ENCODE measurements at places on chromosomes 6 and 20.

DNA sequence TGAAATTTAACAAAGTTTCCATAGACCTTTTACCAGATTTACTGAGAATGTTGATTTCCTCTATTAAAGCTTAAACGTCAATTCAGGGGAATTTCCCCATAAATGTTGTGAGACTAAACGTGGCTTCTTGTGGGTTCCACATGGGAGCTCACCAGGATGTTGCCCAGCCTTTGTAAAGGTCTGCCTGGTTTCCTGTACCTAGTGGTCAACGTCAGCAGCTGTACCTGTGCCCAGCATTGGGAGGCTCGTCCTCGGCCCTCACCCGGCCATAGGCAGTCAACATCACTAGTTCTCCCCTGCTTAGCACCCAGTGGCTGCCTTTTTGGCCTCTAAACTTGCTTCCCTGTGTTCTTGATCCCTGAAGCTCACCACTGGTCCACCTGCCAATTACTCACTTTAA is 22.1 kb upstream of the CD83 start:
- H3K4me1 ChIP-seq = no peaks in the 10 kb centered on the region
- no peaks in the 10 kb centered on the region for H3K36me3 ChIP-seq
- DNase-seq = no peak
- no peaks in the 10 kb centered on the region for H3K27me3 ChIP-seq

GRCh38 chr6:155011809-155012291 is 16.7 kb downstream of the TIAM2 start:
- no peak for DNase-seq
- no peak overlapping the region for H3K27ac ChIP-seq
- no peak overlapping the region for H3K4me3 ChIP-seq
- H3K4me1 ChIP-seq = no peaks in the 10 kb centered on the region
- H3K36me3 ChIP-seq = no peaks in the 10 kb centered on the region
- H3K27me3 ChIP-seq = no peaks in the 10 kb centered on the region

GRCh38 chr6:119163006-119163405 is 84.5 kb upstream of the FAM184A start:
- DNase-seq = no peak
- no peaks in the 10 kb centered on the region for H3K36me3 ChIP-seq
- H3K27ac ChIP-seq = no peak overlapping the region
- H3K4me3 ChIP-seq = no peak overlapping the region
- no peaks in the 10 kb centered on the region for H3K4me1 ChIP-seq
- H3K27me3 ChIP-seq = peaks cover 6% of the 10 kb centered on the region

DNA sequence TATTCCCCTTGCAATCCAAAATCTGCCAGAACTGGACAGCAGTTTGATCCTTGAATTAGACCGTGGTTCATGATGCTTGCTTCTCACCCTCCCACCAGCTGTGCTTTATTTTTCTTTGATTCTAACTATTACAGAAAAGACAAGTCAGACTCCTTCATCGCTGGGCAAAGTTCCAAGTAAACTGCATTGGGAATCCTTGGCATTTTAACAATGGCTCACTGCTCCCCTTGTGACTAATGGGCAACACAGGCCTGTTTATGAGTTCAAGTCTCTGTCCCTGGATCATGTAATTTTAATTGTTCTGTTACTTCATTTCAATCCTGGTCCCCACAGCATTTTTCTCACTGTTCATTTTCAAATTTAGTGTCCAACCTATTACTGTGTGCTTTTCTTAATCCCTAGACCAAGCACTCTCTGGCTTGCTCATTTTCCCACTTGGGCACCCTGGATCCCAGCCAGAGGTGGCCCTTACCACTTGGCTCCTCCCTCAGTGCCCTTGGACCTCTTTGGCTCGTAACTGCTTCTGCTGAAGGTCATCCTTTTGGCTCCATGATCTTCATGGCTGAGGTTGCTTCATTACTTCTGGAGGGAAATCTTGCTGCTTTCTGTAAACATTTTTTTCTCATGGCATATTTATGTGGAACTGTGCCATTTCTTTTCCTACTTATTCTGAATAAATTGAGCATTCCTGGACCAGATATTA is 32.8 kb downstream of the PSMB9 start:
- H3K27me3 ChIP-seq = no peaks in the 10 kb centered on the region
- no peaks in the 10 kb centered on the region for H3K36me3 ChIP-seq
- DNase-seq = no peak
- H3K4me1 ChIP-seq = no peaks in the 10 kb centered on the region
- H3K4me3 ChIP-seq = no peak overlapping the region

- H3K27me3 ChIP-seq = no peaks in the 10 kb centered on the region
- no peaks in the 10 kb centered on the region for H3K36me3 ChIP-seq
- H3K27ac ChIP-seq = no peak overlapping the region
- H3K4me3 ChIP-seq = no peak overlapping the region
- DNase-seq = no peak
These were observed 609.5 kb upstream of the ARID1B start for GRCh38 chr6:156167625-156168071.
